ENCODE measurements at places on chromosomes 11 and 22. TPM values are rescaled to one million over a fixed set of nuclear protein-coding genes. Genes with fewer than 3 reads are reported as not detected.

ROBO4 gene
- total RNA-seq = 43.4 TPM

MYOD1 gene
- not detected for total RNA-seq

DNA sequence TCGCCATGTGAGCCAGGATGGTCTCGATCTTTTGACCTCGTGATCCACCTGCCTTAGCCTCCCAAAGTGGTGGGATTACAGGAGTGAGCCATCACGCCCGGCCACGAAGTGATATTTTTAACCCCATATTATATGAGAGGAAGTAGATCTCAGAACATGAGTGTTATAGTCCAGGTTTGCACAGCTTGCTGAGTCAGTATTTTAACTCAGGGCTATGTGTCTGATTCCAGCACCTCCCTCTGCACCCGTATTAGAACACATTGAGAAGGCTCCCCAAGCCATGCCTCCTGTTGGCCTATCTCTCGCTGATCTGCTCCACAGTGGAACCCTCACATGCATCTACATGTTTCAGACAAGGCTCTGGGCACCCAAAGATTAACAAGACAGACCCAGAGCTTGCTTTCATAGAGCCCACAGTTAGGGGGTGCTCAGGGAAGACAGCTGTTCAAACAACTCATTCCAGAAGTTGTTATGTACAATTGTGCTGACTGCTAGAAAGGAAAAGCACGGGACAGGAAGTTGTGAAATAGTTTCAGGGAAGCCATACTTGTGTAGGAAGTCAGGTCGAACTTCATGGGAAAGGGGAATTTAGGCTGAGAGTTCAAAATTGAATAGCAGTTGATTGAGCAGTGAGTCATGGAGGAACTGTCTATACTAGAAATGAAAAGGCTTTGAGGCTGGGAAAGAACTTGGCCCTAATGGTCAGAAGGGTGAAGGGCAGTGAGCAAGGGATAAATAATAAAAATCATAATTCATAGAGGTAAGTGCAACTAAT is 49.3 kb upstream of the CLPB start:
- H3K4me3 ChIP-seq = no peak overlapping the region
- H3K4me1 ChIP-seq = no peaks in the 10 kb centered on the region
- no peak for DNase-seq
- H3K36me3 ChIP-seq = no peaks in the 10 kb centered on the region
- H3K27me3 ChIP-seq = no peaks in the 10 kb centered on the region

DNA sequence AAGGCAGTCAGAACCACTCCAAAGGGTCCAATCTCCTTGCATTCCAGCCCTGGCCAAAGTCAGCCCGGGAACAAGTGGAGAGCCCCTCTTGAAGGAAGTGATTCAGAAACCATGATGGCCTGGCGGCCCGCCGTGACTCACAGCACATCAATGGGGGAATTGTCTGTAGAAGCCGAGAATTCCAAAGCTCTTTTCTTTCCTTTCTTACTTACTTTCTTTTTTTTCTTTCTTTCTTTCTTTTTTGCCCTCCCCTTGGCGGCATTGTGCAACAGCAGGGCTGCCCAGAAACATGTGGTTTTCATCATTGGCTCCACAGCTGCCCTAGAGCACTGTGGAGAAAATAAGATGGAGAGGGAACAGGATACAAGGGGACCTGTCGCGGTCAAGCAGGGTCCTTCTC is 140.2 kb upstream of the TIMP3 start:
- no peaks in the 10 kb centered on the region for H3K36me3 ChIP-seq
- DNase-seq = no peak
- H3K27me3 ChIP-seq = no peaks in the 10 kb centered on the region
- peaks cover 17% of the 10 kb centered on the region for H3K4me1 ChIP-seq

DNA sequence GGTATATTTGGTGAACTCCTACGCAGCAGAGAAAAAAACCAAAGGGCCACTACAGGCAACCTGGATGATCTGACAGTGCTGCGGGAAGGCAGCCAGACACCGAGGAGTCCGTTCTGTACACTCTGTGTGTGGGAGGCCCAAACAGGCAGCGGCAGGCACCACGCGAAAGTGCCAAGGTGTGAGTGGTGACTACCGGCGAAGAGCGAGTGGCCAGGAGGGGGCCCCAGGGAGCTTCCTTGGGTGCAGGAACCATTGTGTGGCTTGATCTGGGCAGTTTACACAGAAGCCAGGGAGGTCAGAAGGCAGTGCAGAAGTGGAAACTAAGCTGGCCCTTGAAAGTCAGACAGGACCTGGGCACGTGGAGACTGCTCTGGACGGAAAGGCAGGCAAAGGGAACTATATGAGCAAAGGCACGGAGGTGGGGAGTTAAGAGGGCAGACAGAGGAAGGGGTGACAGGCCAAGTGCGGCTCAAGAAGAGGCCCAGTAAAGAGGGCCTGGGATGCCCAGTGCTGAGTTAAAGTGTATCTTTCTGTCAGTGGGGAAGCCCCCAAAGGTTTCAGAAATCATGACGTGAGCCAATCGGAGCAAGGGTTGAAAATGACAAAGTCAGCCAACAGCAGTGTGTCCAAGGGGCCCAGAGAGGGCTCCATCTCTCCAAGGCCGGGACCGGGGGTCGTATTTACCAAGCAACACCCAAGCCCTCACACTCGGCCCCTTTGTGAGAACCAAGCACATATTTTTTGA is 10.6 kb downstream of the TMEM184B start:
- no peaks in the 10 kb centered on the region for H3K27me3 ChIP-seq
- H3K4me1 ChIP-seq = peaks cover 91% of the 10 kb centered on the region
- DNase-seq = no peak
- peak overlapping the region; percentile 83 for H3K27ac ChIP-seq
- H3K36me3 ChIP-seq = peaks cover 20% of the 10 kb centered on the region
- H3K4me3 ChIP-seq = no peak overlapping the region

DNA sequence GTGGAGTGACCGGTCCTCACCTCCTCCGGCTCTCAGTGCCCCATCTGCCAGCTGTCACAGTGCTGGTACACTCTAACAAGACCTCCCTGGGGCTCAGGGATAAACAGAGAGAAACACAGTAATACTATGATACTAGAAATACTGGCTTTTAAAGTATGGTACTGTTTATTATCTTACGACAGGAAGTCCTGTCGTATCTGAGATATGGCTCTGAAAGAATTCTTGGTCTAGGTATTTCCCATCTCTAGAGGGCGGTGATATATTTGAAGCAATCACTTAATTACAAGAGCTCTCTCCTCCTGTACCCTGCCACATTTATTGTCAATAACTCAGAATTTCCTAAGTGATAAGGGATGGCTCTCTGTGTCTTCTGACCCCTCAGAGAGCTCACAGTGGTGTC is 119.1 kb downstream of the RRM1 start:
- H3K4me1 ChIP-seq = no peaks in the 10 kb centered on the region
- H3K4me3 ChIP-seq = no peak overlapping the region
- no peak for DNase-seq
- H3K27ac ChIP-seq = no peak overlapping the region

DNA sequence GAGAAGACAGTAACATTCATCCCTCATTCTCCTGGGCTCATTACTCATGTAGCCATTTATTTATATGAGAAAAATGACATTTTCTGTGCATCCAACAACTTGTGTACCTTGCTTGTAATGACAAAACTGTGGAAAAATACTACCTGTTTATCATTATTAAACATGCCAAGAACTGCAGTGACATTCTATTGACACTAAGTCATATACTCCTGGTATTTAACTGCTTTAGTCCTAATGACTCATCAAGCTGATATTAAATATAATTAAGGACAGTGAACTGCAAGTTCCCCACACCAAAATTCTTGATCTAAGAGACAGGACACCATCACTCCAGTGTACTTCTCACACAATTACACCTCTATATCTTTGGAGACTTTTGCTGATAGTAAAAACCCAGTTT is 1328.7 kb upstream of the RAG2 start:
- H3K27me3 ChIP-seq = no peaks in the 10 kb centered on the region
- DNase-seq = no peak
- H3K27ac ChIP-seq = no peak overlapping the region
- H3K36me3 ChIP-seq = no peaks in the 10 kb centered on the region
- no peaks in the 10 kb centered on the region for H3K4me1 ChIP-seq

DNA sequence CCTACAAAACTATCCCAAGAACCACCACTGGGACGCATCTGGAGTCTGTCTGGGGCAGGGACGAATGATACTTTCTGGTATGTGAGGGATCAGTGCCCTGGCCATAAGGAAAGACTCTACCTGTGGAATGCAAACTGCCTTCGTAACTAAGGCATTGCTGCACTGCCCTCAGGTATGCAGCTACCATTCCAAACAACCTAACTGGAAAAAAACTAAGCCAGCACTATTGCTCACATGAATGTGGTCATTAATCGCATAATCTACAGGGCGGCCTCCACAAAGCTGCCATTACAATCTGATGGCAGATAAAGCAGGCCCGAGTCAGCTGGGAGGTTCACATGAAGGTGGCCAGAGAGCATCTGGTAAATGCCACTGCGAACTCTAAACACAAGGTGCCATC is 3.9 kb downstream of the PACSIN2 start:
- no peak overlapping the region for H3K4me3 ChIP-seq
- no peak for DNase-seq
- no peaks in the 10 kb centered on the region for H3K36me3 ChIP-seq
- H3K27ac ChIP-seq = no peak overlapping the region
- no peaks in the 10 kb centered on the region for H3K27me3 ChIP-seq

DNA sequence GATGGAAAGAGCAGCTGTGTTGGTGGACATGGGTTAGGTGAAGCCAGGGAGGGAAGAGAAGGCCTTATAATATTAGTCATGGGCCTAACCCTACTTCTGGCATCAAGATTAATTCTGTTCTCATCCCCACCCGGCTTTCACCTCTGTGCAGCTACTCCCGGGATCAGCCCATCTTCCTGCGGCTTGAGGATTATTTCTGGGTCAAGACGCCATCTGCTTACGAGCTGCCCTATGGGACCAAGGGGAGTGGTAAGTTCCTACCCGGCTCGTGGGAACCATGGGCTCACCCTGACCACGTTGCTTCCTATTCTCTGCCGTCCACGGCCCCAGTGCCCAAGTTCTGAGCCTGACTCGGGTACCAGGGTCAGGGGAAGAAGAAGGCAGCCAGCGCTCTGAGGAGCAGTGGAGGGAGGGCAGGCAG is 51.6 kb downstream of the ST3GAL4 start:
- DNase-seq = no peak
- peak overlapping the region; percentile 3 for H3K27ac ChIP-seq
- no peaks in the 10 kb centered on the region for H3K27me3 ChIP-seq
- no peaks in the 10 kb centered on the region for H3K36me3 ChIP-seq
- H3K4me3 ChIP-seq = no peak overlapping the region
- H3K4me1 ChIP-seq = peaks cover 31% of the 10 kb centered on the region

DNA sequence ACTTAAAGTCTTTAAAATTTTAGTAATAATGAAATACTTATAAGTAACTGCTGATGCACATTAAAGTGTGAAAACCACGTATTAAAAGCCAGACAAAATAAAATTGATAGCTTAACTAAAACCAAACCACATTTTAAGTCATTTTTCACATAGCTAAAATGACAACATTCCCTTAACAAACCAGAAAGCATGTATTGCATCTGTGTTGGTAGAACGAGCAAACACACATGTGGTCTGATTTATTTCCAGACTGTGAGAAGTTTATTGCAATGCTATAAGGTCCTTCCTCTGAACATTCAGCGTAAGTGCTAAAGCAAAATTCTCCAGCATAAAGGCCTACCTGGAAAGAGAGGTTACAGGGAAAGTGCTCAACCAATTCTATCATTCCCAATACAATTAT is 57.8 kb downstream of the ARHGAP20 start:
- H3K27ac ChIP-seq = no peak overlapping the region
- no peaks in the 10 kb centered on the region for H3K4me1 ChIP-seq
- no peaks in the 10 kb centered on the region for H3K36me3 ChIP-seq
- DNase-seq = no peak

Data from esophagus muscularis mucosa (tissue), 4 donors.